ENCODE measurements at places on chromosomes 5 and 9. TPM values are rescaled to one million over a fixed set of nuclear protein-coding genes. Genes with fewer than 3 reads are reported as not detected.
A peak's percentile ranks its signal among the peaks of the same experiment; 100 is the strongest.

- H3K4me3 ChIP-seq = peak overlapping the region; percentile 13
- no peak for DNase-seq
- H3K4me1 ChIP-seq = peaks cover 24% of the 10 kb centered on the region
Observed at GRCh38 chr5:66617226-66617861, 21.2 kb downstream of the MAST4 start.

DNA sequence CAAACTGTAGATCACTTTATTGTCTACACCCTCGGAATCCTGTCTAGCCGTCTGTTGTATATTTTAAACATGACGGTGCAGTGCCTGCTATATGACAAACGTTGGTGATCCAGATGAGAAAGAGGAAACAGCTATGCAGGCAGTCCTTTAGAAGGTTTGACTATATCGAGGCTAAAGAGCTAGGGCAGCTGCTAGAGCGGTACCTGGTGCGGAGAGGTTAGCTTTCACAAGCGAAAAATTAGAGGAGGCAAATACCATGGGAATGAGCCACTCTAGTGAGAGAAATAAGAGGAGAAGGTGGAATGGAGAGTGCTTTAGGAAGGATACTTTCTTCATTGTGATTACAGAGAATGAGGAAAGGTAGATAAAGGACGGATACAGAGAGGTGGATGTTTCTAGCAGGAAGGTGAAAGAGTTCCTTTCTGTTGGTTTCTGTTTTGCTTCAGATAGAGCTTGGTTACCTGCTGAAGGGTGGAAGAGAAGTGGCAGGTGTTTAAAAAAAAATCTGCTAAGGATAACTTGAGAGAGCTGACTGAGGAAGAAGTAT is 959 bp upstream of the FBXL17 start:
- H3K27ac ChIP-seq = peak overlapping the region; percentile 88
- no peaks in the 10 kb centered on the region for H3K27me3 ChIP-seq
- no peaks in the 10 kb centered on the region for H3K36me3 ChIP-seq
- H3K4me3 ChIP-seq = peak overlapping the region; percentile 85
- peaks cover 17% of the 10 kb centered on the region for H3K4me1 ChIP-seq
- no peak for DNase-seq

- H3K4me1 ChIP-seq = peaks cover 6% of the 10 kb centered on the region
- no peak for DNase-seq
- H3K27me3 ChIP-seq = no peaks in the 10 kb centered on the region
- no peaks in the 10 kb centered on the region for H3K36me3 ChIP-seq
- no peak overlapping the region for H3K4me3 ChIP-seq
Observed at GRCh38 chr9:71626395-71626794, 141.9 kb downstream of the CEMIP2 start.

NMUR2 gene
- not detected for total RNA-seq

DNA sequence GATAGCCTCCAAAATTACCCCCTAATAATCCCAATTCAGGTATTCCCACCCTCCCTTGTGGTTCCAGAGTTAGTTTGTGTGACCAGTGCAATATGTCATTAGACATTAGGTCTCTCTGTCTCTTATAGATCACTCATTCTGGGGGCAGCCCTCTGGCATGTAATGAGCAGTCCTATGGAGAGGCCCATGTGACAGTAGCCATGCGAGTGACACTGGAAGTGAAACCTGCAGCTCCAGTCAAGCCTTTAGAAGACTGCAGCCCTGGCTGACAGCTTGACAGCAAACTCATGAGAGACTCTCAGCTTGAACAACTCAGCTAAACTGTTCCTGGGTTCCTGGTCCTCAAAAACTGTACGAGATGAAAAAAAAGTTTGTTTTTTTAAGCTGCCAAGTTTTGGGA is 54.0 kb upstream of the HSPB3 start:
- H3K27ac ChIP-seq = no peak overlapping the region
- H3K4me1 ChIP-seq = no peaks in the 10 kb centered on the region
- DNase-seq = no peak
- H3K27me3 ChIP-seq = peaks cover 29% of the 10 kb centered on the region
- H3K4me3 ChIP-seq = no peak overlapping the region

- peaks cover 24% of the 10 kb centered on the region for H3K27me3 ChIP-seq
- H3K4me1 ChIP-seq = no peaks in the 10 kb centered on the region
- DNase-seq = no peak
- no peak overlapping the region for H3K27ac ChIP-seq
- H3K4me3 ChIP-seq = no peak overlapping the region
- H3K36me3 ChIP-seq = no peaks in the 10 kb centered on the region
Observed at GRCh38 chr5:159131951-159132350, 32.2 kb upstream of the EBF1 start.

SEMA5A gene
- total RNA-seq = not detected

DNA sequence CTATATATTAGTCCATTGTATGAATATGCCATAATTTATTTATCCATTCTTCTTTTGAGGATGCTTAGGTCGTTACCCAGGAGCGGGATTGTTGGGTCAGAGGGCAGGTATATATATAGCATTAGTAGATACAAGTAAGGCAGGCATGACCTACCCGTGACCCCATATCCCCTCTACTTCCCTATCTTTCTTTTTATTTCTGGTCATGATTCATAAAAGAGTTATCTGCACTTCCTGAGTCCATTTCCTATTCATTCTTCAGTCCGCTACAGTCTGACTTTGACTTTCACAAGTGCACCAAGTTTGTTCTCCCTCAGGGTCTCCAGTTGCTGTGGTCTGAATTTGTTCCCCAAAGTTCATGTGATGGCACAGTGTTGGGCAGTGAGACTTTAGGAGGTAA is 6.9 kb downstream of the RHOBTB3 start:
- H3K27me3 ChIP-seq = no peaks in the 10 kb centered on the region
- H3K36me3 ChIP-seq = peaks cover 13% of the 10 kb centered on the region
- DNase-seq = no peak
- H3K4me1 ChIP-seq = peaks cover 19% of the 10 kb centered on the region

- H3K4me3 ChIP-seq = no peak overlapping the region
- DNase-seq = no peak
- no peaks in the 10 kb centered on the region for H3K4me1 ChIP-seq
- no peak overlapping the region for H3K27ac ChIP-seq
Observed at GRCh38 chr5:9212605-9213004, 333.3 kb downstream of the SEMA5A start.

DNA sequence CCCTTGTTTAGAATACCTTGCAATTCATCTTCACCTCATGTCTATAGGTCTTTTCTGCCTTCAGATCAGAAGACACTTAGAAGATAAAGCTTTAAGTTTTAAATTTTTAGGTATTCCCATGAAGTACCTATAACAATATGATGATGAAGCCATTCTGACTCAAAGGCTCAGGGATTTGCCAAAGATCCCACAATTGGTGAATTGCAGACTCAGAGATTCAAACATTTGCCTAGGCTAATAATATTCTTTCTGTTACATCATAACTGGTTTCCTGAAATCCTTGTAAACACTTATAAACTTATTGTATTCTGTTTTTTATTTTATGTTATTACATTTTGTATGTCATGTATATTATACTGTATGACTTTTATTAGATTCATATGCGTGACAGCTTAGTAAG is 62.8 kb upstream of the ZFAND5 start:
- no peaks in the 10 kb centered on the region for H3K36me3 ChIP-seq
- H3K4me1 ChIP-seq = no peaks in the 10 kb centered on the region
- peaks cover 10% of the 10 kb centered on the region for H3K27me3 ChIP-seq
- no peak overlapping the region for H3K4me3 ChIP-seq
- no peak overlapping the region for H3K27ac ChIP-seq
- DNase-seq = no peak

DNA sequence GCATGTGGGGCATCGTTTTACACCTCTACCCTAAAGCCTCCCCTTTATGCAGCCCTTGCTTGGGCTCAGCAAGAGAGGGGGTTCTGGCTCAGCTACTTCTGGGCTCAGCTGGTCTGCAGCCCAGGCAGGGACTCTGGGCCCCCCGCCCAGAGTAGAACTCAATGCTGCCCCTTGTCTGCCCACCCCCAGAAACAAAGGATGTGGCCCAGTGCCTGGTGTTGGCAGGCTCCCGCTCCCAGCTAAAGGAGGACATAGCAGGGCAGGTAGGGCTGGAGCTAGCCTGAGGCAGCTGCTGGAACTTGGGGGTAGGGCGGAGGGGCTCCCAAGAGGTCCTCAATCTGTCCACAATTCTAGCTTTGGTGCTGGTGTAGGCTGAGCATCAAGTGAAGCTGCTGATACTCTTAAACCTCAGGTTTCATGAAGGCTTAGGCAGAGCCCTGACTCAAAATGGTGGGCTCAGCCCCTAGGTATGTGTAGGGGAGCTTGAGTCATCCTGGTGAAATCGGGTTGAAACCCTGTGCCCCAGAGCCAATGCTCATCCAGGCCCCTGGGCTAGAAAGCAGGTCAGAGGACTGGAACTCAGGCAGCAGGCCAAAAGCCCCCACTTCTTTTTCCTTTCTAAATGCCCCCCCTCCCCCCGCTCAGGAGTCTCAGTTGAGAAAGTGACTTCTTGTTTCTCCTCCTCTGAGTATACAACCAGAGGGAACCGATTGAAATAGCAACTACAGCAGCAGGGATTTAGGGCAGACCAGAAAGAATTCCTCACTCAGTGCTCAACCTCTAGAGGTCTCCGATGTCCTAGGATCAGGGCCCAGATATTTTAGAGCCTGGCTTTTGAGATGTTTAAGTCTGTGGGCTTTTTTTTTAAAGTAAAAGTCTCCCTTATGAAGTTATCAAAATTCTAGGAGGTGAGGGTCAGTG is 11.4 kb downstream of the PSD2 start:
- no peaks in the 10 kb centered on the region for H3K4me1 ChIP-seq
- peak; percentile 46 for DNase-seq
- H3K4me3 ChIP-seq = no peak overlapping the region
- H3K27me3 ChIP-seq = peaks cover 14% of the 10 kb centered on the region
- H3K36me3 ChIP-seq = no peaks in the 10 kb centered on the region
- no peak overlapping the region for H3K27ac ChIP-seq

EIF4E1B gene
- not detected for total RNA-seq

DNA sequence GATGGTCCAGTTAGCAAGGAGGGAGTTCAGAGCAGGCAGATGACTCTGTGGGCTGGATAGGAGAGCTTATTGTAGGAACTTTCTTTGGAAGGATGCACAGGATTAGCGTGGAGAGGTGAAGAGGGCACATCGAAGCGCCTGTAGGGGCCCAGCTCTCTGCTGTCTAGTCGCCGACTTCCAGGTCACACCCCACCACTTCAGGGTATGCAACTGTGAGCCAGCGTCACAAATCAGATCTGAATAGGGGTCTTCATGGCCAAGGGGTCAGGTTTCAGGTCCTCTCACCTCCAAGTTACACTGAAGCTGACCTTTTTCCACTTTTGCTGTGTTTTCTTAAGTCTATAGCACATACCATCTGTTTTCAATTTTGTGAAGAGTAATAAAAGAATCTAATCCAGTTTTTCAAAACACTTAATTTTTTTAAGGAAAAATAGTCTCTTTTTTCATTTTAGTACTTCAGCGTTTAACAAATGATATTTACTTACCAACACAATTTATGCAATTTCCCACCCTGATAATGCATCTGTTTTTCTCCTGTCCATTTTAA is 364.2 kb upstream of the CLINT1 start:
- H3K27ac ChIP-seq = no peak overlapping the region
- H3K4me3 ChIP-seq = no peak overlapping the region
- H3K36me3 ChIP-seq = no peaks in the 10 kb centered on the region
- DNase-seq = no peak
- H3K4me1 ChIP-seq = no peaks in the 10 kb centered on the region
- peaks cover 3% of the 10 kb centered on the region for H3K27me3 ChIP-seq

- H3K27ac ChIP-seq = no peak overlapping the region
- no peaks in the 10 kb centered on the region for H3K27me3 ChIP-seq
- peaks cover 10% of the 10 kb centered on the region for H3K36me3 ChIP-seq
- DNase-seq = no peak
Observed at GRCh38 chr5:116382874-116383266, 191.8 kb downstream of the SEMA6A start.

NSMF gene
- total RNA-seq = 17.1 TPM

GAPT gene
- total RNA-seq = not detected

GRCh38 chr9:21638104-21638503 is 156.0 kb upstream of the IFNE start:
- H3K4me3 ChIP-seq = no peak overlapping the region
- no peak overlapping the region for H3K27ac ChIP-seq
- no peak for DNase-seq
- H3K36me3 ChIP-seq = no peaks in the 10 kb centered on the region

ADAMTS6 gene
- total RNA-seq = 0.10 TPM

- H3K27ac ChIP-seq = no peak overlapping the region
- DNase-seq = no peak
- no peaks in the 10 kb centered on the region for H3K36me3 ChIP-seq
- peaks cover 13% of the 10 kb centered on the region for H3K4me1 ChIP-seq
- H3K4me3 ChIP-seq = no peak overlapping the region
Observed at GRCh38 chr9:121610638-121610953, 40.8 kb upstream of the DAB2IP start.

- H3K27ac ChIP-seq = no peak overlapping the region
- DNase-seq = peak; percentile 72
- H3K36me3 ChIP-seq = peaks cover 12% of the 10 kb centered on the region
Observed at GRCh38 chr5:53095931-53096525, 13.5 kb downstream of the MOCS2 start.

Measured in natural killer cell treated with Interleukin-12 subunit alpha and Interleukin-12 subunit beta and Interleukin-15 and Interleukin-18, amount 100 ng/mL, for 72 hours (primary cell).